ENCODE measurements at places on chromosomes 12 and 14. TPM values are rescaled to one million over a fixed set of nuclear protein-coding genes. Genes with fewer than 3 reads are reported as not detected.

GAS2L3 gene
- 3.3 TPM for total RNA-seq

GRIP1 gene
- total RNA-seq, result 0.19 TPM

DLGAP5 gene
- total RNA-seq, result 102 TPM

HOXC12 gene
- not detected for total RNA-seq

LRP1-AS gene
- not detected for total RNA-seq

KRT77 gene
- total RNA-seq, result not detected

ACSM4 gene
- not detected for total RNA-seq

KRT73 gene
- not detected for total RNA-seq

VIPAS39 gene
- total RNA-seq, result 25.9 TPM

FUT8 gene
- total RNA-seq, result 50.3 TPM

BCAT1 gene
- 21.3 TPM for total RNA-seq

RGS6 gene
- 1.6 TPM for total RNA-seq

POLE2 gene
- total RNA-seq, result 46.8 TPM

KRT78 gene
- total RNA-seq, result not detected

SCNN1A gene
- not detected for total RNA-seq

LTB4R2 gene
- total RNA-seq, result 13.5 TPM

DNA sequence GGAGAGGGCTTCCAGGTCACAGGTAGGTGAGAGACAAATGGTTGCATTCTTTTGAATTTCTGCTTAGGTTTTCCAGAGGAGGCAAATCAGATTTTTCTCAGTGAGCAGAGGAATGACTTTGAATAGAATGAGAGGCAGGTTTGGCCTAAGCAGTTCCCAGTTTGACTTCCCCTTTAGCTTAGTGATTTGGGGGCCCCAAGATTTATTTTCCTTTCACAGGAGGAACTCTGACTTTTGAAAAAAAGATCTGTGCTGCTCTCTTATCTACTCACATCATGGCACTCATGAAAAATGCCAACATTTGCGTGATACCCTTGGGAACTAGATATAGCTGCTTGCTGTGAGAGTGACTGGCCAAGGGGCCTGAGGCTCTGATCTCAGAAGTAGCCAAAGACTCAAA is 58.0 kb upstream of the EVL start:
- no peak for ATAC-seq

- ATAC-seq, result peak; percentile 68
Observed at GRCh38 chr12:3976351-3976938, 103.2 kb upstream of the PARP11 start.

- ATAC-seq, result peak; percentile 97
Observed at GRCh38 chr14:105248368-105249181, at the start of gene BTBD6. TSS of gene BTBD6 (plus strand) at chr14:105248533. CDS start at chr14:105248712, 179 bp downstream.

- no peak for ATAC-seq
Observed at GRCh38 chr14:22194664-22195063, 394.4 kb downstream of the DAD1 start.

GRCh38 chr12:56437430-56438176 is 11.6 kb downstream of the TIMELESS start:
- no peak for ATAC-seq

- peak; percentile 59 for ATAC-seq
Observed at GRCh38 chr12:88227263-88227662, 85.2 kb downstream of the TMTC3 start.

- ATAC-seq, result no peak
Observed at GRCh38 chr12:131940141-131940547, 9.6 kb upstream of the EP400 start.

- ATAC-seq, result no peak
Observed at GRCh38 chr12:108647585-108648287, 14.0 kb upstream of the SELPLG start.

- no peak for ATAC-seq
Observed at GRCh38 chr12:60333461-60333860, 737.6 kb downstream of the SLC16A7 start.

DNA sequence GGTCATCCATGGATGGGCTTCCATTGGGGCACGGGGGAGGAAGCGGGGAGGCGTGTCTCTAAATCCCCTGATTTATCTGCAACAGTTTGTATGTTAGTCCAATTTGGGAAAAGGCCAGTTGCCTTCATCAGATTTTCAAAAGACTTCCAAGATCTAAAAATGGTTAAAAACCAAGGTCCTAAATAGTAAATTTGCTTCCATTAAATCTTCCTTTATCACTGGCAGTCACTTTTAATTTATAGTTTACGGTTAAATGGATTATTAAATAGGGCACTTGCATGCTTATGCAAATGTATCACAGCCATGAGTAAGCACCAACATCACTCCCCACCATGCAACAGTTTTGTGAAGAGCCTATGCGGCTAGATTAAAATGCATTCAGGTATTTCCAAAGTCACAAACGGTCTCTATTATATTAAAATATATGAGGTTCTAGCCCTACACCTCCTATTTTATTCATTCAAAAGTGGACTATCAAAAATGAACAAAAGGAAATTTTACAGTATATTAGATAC is 108.2 kb upstream of the GPHB5 start:
- no peak for ATAC-seq

DNA sequence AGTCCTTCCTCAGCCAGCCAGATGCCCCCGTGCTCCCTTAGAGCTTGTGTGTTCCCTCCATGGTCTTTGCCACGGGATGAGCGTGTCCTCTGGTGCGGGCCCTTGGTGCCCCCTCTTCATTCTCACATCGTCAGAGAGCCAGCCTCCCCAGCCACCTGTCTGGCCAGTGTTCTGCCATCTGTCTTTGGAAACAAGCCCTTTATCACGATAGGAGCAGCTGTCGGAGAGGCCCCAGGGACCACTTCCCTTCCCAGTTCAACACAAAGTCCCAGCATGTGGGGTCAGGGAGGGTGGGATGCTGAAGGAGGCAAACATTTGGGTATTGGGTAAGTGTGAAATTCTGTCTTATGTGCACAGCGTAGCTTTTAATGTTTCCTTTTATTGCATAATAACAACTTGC is 44.5 kb downstream of the DYNC1H1 start:
- ATAC-seq, result no peak

DNA sequence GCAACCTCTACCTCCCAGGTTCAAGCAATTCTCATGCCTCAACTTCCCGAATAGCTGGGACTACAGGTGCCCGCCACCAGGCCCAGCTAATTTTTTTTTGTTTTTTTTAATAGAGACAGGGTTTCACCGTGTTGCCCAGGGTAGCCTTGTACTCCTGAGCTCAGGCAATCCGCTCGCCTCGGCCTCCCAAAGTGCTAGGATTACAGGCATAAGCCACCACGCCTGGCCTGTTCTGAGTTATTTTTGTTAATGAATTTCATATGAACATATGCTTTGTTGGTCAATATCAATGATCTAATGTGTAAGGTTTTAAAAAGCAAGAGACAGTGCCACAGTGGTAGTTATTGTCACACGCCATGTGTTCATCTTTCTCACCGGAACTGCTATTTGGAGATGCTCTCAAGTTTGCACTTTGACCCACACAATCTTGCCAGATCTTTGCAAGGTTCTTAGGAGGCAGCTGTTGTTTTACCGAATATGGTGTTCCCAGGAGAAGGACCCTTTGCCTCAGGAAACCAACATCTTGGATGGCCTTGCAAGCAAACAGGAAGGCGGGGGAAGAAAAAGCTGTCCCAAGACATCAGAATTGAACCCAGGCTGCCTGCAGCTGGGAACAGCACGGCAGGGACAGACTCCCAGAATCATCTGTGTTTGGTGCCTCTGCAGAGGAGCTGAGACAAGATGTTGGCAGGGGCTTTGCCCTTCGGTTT is 30.0 kb downstream of the GALNT16 start:
- ATAC-seq, result no peak

- ATAC-seq, result peak; percentile 55
Observed at GRCh38 chr14:21874946-21875345, 201.3 kb upstream of the OR4E1 start.

DNA sequence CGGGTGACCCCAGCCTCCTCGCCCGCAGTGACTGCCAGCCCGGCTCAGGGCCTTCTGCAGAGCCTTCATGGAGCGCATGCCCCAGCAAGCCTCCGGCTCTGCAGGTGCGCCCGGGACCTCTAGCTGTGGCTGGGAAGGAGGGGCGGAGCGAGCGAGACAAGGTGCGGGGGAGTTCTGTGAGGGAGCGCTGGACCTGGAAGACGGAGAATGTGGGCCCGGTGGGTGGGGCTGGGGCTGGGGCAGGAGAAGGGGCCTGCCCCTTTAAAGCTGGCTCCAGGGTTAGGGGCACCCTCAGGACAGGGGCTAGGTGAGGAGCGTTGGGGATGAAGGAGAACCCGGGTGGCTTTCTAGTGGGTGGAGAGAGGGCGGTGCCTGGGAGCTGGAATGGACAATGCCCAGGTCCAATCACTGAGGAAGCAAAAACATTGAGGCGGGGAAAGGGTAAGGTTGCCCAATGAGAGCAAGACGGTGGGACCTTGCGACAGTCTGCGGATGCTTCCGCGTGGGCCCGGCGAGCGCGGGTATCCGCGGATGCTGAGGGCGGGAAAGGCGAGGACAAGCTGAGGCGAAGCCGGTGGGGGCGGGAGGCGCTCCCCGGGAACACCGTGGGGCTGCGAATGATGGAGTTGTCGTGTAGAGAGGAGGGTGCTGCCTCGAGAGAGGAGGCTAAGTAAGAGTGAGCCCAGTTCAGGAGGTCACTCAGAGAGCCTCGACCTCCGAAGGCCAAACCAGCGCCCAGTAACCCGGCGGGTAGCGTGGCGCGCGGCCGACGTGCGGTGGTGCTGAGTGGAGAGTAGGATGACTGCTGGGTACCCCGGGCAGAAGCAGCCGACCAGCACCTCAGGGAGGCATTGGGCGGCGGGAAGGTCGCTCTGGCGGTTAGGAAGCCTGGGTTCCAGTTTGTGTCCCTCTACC is at the start of gene GLS2:
TSS of gene GLS2 (minus strand) at position 121 of the 915 bp plus-strand sequence. CDS start at position 78, 43 bp downstream.
- ATAC-seq, result peak; percentile 97

GRCh38 chr12:130922511-130922953 is 31.2 kb upstream of the ADGRD1 start:
- no peak for ATAC-seq

GRCh38 chr12:31631809-31632208 is 27.7 kb upstream of the ETFBKMT start:
- no peak for ATAC-seq

- ATAC-seq, result no peak
Observed at GRCh38 chr14:89420502-89420901, 3.5 kb upstream of the FOXN3 start.

DNA sequence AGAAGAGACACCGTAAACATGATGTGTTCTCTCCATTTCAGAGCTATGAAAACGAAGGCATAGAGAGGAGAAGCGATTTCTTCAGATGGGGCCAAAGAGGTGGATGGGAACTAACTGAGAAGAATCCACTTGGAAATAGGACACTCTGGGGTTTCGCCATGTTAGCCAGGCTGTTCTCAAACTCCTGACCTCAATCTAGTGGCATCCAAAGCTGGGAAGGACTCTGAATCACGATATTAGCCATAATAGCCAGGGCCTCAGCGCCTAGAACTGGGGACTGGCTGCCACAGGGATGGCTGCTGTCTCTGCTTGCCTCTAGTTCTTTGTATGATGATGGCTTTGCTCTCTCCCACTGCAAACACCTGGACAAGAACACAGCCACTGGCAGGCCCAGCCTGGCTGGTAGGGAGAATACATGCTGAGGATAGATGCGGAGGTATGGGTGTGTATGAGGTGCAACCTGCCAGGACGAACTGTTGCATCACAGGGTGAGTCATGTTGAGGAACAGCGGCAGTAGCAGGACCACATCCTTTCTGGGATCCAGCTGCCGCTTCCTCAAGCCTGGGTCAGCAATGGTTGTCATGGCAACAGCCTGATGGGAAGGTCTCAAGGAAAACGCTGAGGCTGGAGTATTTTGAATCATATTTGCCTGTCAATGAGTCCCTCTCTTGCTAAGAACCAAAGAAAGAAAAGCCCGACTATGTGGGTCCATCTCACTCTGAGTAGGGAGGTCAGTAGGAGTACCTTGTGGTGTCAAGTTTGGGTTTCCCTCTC is 31.1 kb downstream of the CCDC177 start:
- ATAC-seq, result peak; percentile 94

- ATAC-seq, result no peak
Observed at GRCh38 chr12:93245543-93245942, 132.2 kb upstream of the NUDT4 start.

GRCh38 chr14:56702515-56702914 is 107.8 kb downstream of the OTX2 start:
- no peak for ATAC-seq

DNA sequence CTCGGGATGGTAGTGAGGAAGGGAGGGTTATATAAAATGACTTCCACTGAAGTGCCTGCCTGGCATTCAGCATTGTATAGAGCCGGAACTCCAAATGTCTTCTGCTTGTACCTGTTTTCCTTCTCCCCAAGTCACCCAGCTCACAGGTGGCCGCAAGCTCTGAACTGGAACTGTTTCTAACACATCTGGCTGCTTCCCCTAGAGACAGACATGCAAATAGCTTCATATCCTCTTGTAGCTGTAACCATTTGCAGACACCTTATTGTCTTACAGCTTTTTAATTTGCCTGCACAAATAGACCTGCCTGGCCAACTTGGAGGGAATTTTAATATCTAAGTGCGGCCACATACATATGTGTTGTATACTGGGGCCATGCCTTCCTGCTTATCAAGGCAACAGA is 126.0 kb downstream of the CHST11 start:
- ATAC-seq, result no peak

DNA sequence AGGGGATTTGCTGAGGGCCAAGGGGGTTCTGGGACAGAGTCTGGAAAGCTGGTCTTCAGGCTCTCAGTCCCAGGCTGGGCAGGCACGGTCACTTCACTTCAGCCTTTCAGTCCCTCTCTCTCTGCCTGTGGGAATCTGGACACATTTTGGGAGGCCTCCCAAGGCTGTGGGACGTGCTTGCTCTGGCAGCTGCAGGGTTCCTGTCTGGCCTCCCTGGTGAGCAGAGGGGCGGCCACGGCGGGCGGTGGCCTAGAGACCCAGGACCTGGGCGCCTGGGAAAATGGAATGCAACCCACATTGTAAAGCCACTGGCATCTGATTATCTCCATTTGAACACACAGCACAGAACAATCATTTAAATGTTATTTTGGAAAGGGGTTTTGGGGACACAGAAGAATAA is 10.1 kb upstream of the ALDH2 start:
- ATAC-seq, result no peak

GRCh38 chr12:63949902-63950301 is 105.4 kb downstream of the SRGAP1 start:
- ATAC-seq, result no peak

DNA sequence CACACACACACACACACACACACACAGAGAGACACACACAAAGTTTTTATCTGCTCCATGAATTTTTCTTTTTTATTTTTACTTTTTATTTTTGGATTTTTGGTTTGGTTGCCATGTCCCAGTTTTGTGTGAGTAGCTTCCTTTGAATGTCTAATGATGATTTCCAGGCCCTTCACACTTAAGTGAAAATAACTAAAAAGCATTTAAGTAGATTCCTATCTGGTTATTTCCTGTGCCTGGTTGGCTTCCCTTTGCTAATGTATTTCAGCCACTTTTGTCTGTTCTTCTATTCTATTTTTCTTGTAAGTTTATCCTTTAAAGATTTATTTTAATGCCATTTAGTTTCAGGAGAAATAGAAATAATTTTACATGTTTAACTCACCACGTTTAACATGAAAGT is 755.4 kb downstream of the SLC6A15 start:
- no peak for ATAC-seq
